ENCODE measurements at places on chromosomes 3 and 15. TPM values are rescaled to one million over a fixed set of nuclear protein-coding genes. Genes with fewer than 3 reads are reported as not detected.

DNA sequence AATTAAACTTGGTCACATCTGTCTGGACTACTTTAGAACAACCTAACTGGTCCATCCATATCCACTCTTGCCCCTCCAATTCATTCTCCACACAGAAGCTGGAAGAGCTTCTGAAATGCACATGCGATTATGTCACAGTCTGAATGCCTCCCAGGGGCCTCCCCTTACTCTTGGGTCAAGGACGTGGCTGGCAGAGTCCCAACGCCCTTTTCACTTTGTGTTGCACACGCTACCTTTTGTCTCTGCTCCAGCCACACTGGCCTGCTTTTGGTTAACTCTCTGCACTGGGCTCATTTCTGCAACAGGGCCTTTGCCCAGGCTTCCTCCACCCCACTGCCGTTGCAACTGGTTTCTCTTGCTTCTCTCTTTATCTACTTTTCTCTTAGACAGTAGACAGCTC is 245.2 kb downstream of the IL20RB start:
- no peak overlapping the region for H3K4me3 ChIP-seq
- no peak overlapping the region for H3K27ac ChIP-seq
- DNase-seq, result peak; percentile 80
- no peaks in the 10 kb centered on the region for H3K4me1 ChIP-seq

GRCh38 chr3:180980611-180981010 is 8.9 kb downstream of the DNAJC19 start:
- no peaks in the 10 kb centered on the region for H3K4me1 ChIP-seq
- H3K27ac ChIP-seq, result no peak overlapping the region
- peaks cover 83% of the 10 kb centered on the region for H3K36me3 ChIP-seq
- H3K4me3 ChIP-seq, result no peak overlapping the region
- no peak for DNase-seq

DNA sequence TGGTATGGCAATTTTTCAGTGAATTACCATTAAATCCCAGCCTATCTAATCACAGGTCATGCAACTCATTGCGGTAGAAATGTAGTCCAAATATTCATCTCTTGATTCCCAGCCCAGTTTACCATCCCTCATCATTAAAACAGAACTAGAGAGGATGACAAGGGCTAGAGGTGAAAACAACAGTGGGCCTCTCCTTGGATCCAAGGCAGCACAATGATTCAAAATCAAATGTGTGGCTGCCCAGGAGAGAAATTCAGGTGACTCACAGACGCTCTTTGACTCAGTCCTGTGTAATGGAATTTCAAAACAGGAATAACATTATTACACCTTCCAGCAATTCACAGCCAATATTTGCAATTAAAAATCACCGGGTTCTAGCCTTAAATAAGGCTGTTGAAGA is 246.5 kb downstream of the TBL1XR1 start:
- no peaks in the 10 kb centered on the region for H3K27me3 ChIP-seq
- no peaks in the 10 kb centered on the region for H3K4me1 ChIP-seq
- no peak overlapping the region for H3K27ac ChIP-seq
- H3K4me3 ChIP-seq, result no peak overlapping the region

- DNase-seq, result no peak
- H3K4me1 ChIP-seq, result no peaks in the 10 kb centered on the region
- H3K36me3 ChIP-seq, result no peaks in the 10 kb centered on the region
Observed at GRCh38 chr3:61940236-61940635, 378.9 kb downstream of the PTPRG start.

GRCh38 chr3:133965013-133965570 is 64.6 kb downstream of the SLCO2A1 start:
- H3K4me1 ChIP-seq, result peaks cover 8% of the 10 kb centered on the region
- no peak overlapping the region for H3K27ac ChIP-seq
- DNase-seq, result no peak
- no peaks in the 10 kb centered on the region for H3K27me3 ChIP-seq

DNA sequence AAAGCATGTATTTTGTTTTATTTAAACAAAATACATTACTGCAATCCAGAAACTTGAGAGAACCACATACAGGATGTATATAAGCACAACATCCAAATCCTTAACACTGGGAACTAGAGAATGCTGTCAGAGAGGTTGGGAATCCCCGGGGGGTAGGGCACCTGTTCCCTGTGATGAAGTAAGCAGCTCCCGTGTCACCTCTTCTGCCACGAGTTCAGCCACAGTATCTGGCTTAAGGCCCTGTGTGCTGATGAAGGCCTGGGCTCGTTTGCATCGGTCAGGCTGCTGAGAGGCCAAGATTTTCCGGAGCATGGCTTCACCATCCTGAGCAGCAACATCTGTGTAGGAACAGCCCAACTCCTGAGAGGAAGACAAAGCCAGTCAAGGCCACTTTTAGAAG is 36.4 kb downstream of the EIF3J start:
- DNase-seq, result no peak
- H3K4me1 ChIP-seq, result no peaks in the 10 kb centered on the region
- H3K27ac ChIP-seq, result no peak overlapping the region
- H3K36me3 ChIP-seq, result peaks cover 59% of the 10 kb centered on the region

DNA sequence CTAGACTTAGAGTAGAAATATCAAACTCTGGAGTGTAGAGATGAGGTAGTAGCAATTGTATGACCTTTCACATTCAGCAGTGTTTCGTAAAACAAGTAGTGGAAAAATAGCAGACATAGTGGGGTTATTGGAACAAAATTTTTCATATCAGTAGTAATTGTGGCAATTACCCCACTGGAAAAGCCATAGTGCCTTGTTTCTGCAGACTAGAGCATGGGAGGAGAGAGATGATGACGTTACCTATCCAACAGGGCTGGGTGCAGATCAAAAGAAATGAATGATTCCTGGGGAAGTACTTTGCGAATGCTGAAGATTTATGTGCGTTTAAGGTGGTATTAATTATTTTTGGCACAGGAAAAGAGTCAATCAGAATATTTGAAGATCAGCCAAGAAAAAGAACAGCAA is 147.0 kb upstream of the LRRFIP2 start:
- H3K27me3 ChIP-seq, result no peaks in the 10 kb centered on the region
- H3K36me3 ChIP-seq, result peaks cover 66% of the 10 kb centered on the region
- no peak overlapping the region for H3K27ac ChIP-seq
- H3K4me1 ChIP-seq, result no peaks in the 10 kb centered on the region
- no peak for DNase-seq

The IL5RA gene
- total RNA-seq, result 0.69 TPM

- H3K4me3 ChIP-seq, result no peak overlapping the region
- no peaks in the 10 kb centered on the region for H3K27me3 ChIP-seq
- H3K27ac ChIP-seq, result no peak overlapping the region
- DNase-seq, result no peak
- H3K4me1 ChIP-seq, result peaks cover 6% of the 10 kb centered on the region
- H3K36me3 ChIP-seq, result no peaks in the 10 kb centered on the region
Observed at GRCh38 chr15:76169911-76170800, 110.4 kb downstream of the TMEM266 start.

- no peak overlapping the region for H3K4me3 ChIP-seq
- H3K36me3 ChIP-seq, result no peaks in the 10 kb centered on the region
- H3K4me1 ChIP-seq, result peaks cover 4% of the 10 kb centered on the region
- DNase-seq, result no peak
- H3K27ac ChIP-seq, result no peak overlapping the region
- H3K27me3 ChIP-seq, result no peaks in the 10 kb centered on the region
Observed at GRCh38 chr3:64203216-64203615, 22.1 kb downstream of the PRICKLE2 start.

DNA sequence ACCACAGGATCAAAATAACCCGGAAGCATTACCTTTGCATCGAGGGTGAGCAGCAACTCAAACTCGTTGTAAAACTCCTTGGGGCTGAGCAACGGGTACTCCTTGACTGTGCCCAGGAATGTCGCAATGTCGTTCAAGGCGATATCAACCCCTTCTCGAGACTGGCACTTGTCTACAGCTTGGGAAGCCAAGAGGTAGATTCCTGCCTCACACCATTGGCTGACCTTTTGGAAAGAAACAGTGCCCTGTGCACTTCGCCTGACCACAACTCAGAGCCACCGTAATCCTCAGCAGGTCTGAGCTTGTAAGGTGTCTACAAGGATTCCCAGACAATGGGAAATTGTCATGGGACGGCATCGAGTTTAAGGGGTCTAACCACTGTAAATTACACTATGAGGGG is 43.9 kb downstream of the B3GNT5 start:
- no peaks in the 10 kb centered on the region for H3K36me3 ChIP-seq
- no peak overlapping the region for H3K4me3 ChIP-seq
- peaks cover 5% of the 10 kb centered on the region for H3K4me1 ChIP-seq
- no peak overlapping the region for H3K27ac ChIP-seq

GRCh38 chr3:69160525-69160924 is 38.1 kb upstream of the LMOD3 start:
- H3K27ac ChIP-seq, result no peak overlapping the region
- no peak overlapping the region for H3K4me3 ChIP-seq
- H3K27me3 ChIP-seq, result no peaks in the 10 kb centered on the region
- no peaks in the 10 kb centered on the region for H3K4me1 ChIP-seq
- no peak for DNase-seq
- no peaks in the 10 kb centered on the region for H3K36me3 ChIP-seq

DNA sequence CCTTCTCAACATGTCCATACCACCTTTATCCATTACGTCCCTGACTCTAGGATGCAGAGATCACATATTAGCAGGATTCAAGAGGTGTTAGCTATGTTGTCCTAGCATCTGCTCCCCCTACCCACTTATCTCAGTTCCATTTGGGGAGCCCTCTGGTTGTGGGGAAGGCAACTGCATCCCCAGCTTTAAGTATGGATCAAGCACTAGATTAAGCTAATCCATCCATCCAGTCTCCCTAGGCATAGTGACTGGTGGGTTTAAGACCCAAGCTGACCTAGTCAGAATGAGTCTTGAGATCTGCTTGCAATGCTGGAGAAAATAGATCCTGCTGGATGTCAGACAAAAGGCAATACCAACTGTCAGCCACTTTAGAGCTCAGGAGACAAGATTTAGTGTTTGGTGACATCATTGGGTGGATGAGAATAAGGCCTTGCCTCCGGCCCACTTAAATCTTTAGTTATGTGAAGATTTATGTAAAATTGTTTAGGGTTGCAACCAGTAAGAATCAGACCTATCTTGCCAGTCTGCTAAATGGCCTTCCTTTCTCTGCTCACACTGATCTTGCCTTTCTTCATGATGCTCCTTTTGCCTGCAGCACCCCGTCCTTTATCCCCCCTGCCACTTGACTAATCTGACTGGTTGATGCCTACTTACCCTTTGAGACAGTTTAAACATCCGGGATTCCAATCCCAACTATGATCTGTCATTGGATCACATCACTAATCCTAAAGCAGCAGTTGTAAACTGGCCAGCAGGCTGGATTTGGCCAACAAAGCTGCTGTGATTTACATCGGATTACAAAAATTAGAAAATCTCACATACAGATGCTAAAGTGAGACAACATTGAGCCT is 2.1 kb upstream of the ISY1 start:
- H3K4me3 ChIP-seq, result no peak overlapping the region
- peak overlapping the region; percentile 97 for H3K27ac ChIP-seq
- H3K27me3 ChIP-seq, result no peaks in the 10 kb centered on the region
- DNase-seq, result no peak

The OXTR gene
- 0.55 TPM for total RNA-seq

DNA sequence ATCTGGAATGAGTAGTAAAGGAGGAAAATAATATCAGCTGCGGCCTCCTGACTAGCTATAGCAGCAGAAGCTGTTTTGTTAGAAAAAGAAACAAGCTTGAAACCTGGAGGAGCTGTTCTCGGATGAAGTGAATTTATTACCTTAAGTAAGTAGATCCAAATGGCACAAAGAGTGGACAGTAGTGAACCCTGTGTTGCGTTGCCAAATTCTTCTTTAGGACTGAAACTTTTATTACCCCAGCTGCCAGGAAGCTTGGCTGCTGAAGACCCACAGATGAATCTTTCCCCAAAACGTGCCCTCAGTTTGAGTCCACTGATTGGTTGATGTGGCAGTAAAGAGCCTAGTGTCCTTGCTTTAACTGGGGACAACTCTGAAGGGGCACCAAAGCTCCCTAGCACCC is 366.8 kb upstream of the GBE1 start:
- DNase-seq, result no peak
- H3K36me3 ChIP-seq, result no peaks in the 10 kb centered on the region
- no peaks in the 10 kb centered on the region for H3K27me3 ChIP-seq
- H3K4me1 ChIP-seq, result no peaks in the 10 kb centered on the region
- H3K27ac ChIP-seq, result no peak overlapping the region

The CNTN4 gene
- 11.3 TPM for total RNA-seq

The GPR15 gene
- 2.5 TPM for total RNA-seq

The ZCWPW2 gene
- total RNA-seq, result 0.96 TPM

DNA sequence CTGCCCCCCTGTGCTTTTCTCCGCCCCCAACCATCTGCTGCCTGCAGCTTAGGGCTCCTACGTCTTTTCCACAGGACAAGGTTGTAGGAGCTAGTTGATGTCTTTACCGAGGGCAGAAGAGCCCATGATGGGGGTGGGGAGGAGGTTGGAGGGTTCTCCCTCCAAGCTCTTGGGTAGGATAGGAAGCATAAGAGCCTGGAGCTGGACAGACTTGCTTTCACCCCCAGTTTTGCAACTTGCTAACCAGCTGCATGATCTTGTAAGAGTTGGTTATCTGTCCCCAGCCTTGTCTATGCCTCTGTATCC is 856 bp downstream of the ABCF3 start:
- no peaks in the 10 kb centered on the region for H3K27me3 ChIP-seq
- peaks cover 19% of the 10 kb centered on the region for H3K4me1 ChIP-seq
- peaks cover 66% of the 10 kb centered on the region for H3K36me3 ChIP-seq

DNA sequence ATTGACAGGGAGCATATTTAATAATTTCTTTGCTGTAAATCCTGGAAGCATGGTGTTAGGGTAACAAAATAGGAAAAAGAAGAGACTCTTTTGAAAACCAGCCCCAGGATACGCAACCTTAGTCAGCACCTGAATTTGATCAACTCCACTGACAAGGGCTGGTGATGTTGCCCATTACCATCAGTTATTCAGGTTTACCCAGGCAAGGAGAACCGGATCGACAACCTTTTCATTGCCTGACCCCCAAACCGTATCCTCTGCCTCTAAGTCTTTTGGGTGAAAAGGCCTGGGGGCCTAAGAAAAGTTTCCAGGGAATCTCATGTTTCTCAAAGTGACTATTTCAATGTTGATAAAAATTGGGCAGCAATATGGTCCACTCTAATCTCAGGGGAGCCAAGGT is 313.3 kb downstream of the KBTBD8 start:
- H3K36me3 ChIP-seq, result no peaks in the 10 kb centered on the region
- no peak overlapping the region for H3K4me3 ChIP-seq
- no peaks in the 10 kb centered on the region for H3K27me3 ChIP-seq
- no peak for DNase-seq
- no peak overlapping the region for H3K27ac ChIP-seq

The KNG1 gene
- 0.14 TPM for total RNA-seq

Measured in upper lobe of right lung (tissue), 1 donor.